Stimulated activated CD4-positive, alpha-beta T cell treated with anti-CD3 and anti-CD28 coated beads, Interleukin-1b, Interleukin-23, amount 100 ng/mL, for 1 hour (primary cell): ENCODE measurements at places on chromosomes 2 and 18.

GRCh38 chr2:47899915-47900816 is 6.1 kb downstream of the FBXO11 start:
- no peak for DNase-seq

DNA sequence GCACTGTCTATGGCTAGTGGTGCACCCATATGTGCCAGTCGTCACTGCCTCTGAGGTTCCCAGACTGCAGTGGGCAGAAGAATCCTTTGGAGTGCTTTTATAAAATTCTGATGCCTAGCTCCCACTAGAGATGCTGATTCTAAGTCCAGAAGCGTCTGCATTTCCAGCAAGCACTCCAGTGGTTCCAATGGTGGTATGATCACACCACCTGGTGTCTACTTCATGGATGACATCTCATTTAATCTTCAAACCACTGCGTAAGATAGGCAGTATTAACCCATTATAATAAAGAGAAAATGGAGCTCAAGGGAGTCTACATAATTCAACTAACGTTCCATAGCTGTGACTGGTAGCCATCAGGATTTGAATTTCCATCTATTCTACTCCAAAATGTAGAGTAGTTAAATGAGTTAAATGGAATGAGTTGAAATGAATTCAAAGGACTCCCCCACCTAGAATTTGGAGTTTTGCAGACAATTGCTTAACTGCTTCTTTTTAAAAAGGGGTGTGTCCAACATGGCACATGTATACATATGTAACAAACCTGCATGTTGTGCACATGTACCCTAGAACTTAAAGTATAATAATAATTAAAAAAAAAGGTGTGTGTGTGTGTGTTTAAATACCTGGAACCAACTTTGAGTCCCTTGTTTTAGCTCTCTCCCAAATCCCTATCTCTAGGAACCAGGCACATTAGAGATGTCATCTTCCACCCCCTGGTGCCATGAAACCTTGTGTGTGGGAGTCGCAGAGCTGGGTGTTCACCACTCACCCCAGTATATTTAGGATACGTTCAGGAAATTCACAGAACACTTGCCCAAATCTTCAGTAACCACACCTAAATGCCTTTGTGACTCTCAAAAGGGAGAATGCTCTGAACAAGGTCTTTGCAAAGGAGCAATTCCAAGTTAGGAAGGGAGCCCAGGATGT is 14.1 kb downstream of the LAMA3 start:
- DNase-seq = no peak

GRCh38 chr2:64913357-64913869 is 75.8 kb upstream of the SLC1A4 start:
- DNase-seq = no peak

GRCh38 chr2:168392024-168392423 is 64.0 kb upstream of the CERS6 start:
- DNase-seq = no peak

DNA sequence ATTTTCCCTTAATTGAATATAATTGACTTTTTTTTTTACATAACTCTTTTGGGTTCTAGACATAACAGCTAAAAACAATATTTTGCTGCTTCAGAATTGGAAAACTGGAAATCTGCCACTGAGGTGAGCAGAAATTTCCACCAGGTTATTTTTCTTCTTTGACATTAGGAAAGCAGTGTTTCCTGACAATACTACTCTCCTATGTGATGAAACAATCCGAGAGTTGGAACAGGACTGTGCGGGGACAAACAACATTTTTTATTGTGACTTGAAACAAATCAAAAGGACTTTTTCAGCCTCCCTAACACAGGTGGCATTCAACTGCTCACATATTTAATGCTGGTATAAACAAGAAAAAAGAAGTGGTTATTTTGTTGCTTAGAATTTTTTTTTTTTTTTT is 237.2 kb downstream of the RNF152 start:
- DNase-seq = no peak

DNA sequence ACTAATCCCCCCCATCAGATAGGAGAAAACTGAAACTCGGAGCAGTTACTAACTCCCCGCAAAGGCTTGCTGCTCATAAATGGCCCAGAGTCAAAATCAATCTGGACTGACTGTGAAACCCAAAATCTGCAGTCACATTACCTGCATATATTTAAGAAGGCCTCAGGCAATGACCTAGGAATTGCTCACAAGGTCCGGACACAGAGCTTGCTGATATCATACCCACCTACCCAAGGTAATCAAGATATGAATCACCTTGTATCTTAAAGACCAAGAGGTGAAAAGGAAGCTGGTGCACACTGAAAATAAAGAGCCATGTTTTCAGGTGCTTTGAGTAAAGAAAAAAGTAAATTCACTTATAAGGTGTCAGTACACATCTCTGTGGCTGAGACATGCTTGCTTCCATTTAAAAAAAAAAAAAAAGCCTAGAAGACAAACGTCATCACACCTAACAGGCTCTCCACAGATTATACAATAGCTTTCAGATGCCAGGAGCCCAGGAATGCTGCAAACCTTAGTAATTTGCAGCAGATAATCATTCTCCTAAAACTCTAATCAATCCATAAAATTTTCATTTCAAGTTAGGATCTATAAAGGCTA is 195.4 kb downstream of the ZEB2 start:
- no peak for DNase-seq

DNA sequence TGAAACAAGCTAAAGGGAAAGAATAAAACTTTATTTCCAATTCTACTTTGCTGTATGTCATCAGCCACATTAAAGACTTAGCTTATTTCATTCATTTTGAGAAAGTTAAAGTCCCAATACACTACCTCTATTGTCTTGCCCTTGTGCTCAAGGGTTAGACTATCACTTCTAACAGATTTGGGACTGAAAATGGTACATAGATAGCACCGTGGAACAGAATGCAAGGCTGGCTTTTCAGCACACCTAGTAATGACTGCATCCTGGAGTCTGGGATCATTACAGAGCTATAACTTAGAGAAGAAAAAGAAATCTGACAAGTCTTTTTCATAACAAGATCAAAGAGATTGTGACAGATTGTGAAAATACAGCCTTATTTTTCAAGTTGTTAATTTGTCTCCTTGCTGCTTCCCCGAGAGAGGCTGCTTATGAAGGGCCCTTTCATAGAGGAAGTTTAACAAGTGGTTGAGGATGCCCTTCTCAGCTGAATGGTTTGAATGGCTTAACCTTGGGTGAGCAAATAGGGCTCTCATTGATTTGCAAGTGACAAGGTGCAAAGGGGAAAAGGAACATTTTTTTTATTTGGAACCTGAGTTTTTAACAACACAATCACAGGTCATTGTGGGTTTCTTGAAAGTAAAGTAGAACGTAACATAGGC is 371.8 kb downstream of the EPHA4 start:
- no peak for DNase-seq
